ENCODE measurements at places on chromosomes 4 and X. TPM values are rescaled to one million over a fixed set of nuclear protein-coding genes. Genes with fewer than 3 reads are reported as not detected.

DNA sequence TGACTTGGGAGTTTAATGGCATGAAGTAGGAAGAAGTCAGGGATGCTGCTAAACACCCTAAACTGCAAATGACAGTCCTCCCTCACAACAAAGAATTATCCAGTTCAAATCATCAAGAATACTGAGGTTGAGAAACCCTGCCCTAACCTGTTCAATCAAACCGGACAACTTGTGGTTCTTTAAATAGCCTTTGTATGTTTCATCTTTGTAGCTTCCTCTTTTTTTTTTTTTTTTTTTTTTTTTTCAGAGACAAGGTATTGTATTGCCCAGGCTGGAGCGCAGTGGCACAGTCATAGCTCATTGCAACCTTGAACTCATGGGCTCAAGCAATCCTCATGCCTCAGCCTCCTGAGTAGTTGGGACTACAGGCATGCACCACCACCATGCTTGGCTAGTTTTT is 52.5 kb upstream of the TTC29 start:
- no peak overlapping the region for H3K27ac ChIP-seq
- no peaks in the 10 kb centered on the region for H3K27me3 ChIP-seq
- no peaks in the 10 kb centered on the region for H3K36me3 ChIP-seq
- no peaks in the 10 kb centered on the region for H3K4me1 ChIP-seq
- no peak overlapping the region for H3K4me3 ChIP-seq

DNA sequence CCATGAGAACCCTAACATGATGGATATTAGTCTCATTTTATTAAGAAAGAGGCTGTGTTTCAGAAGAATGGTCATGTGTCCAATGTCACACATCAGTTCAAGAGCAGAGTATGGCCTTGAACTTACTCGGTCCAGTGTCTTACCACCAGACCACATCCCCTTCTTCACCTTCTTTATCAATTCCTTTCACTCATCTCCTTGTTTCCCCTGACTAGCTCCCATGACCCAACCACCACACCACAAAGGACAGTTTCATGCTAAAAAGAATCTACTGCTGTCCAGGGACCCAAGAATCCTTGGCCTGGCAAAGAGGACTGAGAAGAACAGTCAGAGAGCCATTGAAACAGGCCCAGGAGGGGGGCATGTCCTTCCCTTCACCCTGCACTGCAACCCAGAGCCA is 33.6 kb upstream of the MSN start:
- no peaks in the 10 kb centered on the region for H3K27me3 ChIP-seq
- no peak overlapping the region for H3K27ac ChIP-seq
- H3K36me3 ChIP-seq = no peaks in the 10 kb centered on the region
- H3K4me3 ChIP-seq = no peak overlapping the region
- DNase-seq = no peak
- H3K4me1 ChIP-seq = peaks cover 4% of the 10 kb centered on the region

GRCh38 chr4:123994917-123995316 is 598.3 kb downstream of the SPRY1 start:
- H3K4me1 ChIP-seq = no peaks in the 10 kb centered on the region
- H3K27me3 ChIP-seq = no peaks in the 10 kb centered on the region
- no peaks in the 10 kb centered on the region for H3K36me3 ChIP-seq
- no peak overlapping the region for H3K4me3 ChIP-seq

DNA sequence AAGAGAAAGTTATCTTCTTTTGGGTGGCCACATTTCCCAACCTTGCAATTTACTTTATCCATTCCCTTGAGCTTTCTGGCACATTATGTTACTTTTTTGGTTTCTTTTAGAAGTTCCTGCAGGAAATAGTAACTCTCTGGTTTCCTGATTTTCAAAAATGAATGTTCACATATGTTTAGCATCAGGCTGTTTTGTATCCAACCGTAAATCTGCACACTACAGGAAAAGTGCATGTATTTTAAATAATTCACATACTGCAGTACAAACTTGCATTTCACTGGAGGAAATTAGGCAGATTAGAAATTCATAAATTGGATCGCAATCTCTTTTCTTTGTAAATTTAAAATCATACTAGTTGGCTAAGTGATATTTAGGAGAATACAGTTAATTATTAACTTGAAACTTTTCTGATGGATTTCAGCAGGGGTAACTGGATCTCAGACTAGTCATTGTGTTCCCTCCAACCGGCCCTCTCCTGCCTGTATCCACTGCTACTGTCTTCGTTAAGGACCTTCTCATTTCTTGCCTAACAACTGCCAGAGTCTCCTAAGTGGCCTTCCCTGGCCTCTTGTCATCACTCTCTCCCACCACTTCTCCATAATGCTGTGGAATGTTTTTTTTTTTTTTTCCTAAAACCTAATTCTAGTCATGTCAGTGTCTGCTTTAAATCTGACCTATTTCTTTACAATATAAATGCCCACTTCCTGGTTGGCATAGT is 137.2 kb downstream of the UNC5C start:
- H3K27ac ChIP-seq = no peak overlapping the region
- no peaks in the 10 kb centered on the region for H3K27me3 ChIP-seq
- H3K36me3 ChIP-seq = no peaks in the 10 kb centered on the region
- no peak overlapping the region for H3K4me3 ChIP-seq
- DNase-seq = no peak

- no peak overlapping the region for H3K4me3 ChIP-seq
- no peaks in the 10 kb centered on the region for H3K4me1 ChIP-seq
- H3K36me3 ChIP-seq = peaks cover 42% of the 10 kb centered on the region
- no peaks in the 10 kb centered on the region for H3K27me3 ChIP-seq
Observed at GRCh38 chr4:112652216-112652615, 15.3 kb downstream of the LARP7 start.

DNA sequence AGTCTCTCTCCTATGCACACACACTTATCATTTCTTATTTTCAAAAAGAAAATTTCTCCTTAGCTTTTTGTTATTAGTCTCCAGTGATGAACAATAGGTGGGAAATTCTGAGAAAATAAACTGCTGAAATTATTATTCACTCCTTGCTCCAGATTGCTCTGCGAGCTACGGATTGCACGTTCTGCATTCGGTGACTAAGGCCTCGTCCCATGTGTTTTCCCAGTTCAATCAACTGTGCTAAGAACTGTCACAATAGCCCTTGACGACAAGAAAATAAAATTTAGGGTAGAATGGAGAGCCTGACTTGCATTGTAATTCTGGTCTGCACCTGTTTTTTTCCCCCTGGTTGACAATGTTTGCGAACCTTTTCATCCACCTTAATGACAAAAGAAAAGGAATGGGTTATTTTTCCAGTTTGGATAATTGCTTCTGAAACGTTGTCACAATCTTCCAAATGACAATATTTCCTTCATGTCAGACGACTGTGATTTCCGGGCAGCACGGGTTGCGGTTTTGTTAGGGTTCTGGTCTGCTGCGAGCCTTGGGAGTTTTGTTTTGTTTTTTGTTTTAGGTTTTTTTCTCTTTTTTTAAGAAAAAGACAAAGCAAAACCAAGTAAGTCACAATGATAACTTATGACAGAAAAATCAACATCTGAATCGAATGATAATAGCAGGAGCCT is 124.5 kb upstream of the NOCT start:
- H3K4me3 ChIP-seq = no peak overlapping the region
- peaks cover 1% of the 10 kb centered on the region for H3K4me1 ChIP-seq
- H3K36me3 ChIP-seq = no peaks in the 10 kb centered on the region
- no peak overlapping the region for H3K27ac ChIP-seq

GRCh38 chr4:102809190-102809589 is 18.2 kb downstream of the UBE2D3 start:
- no peak overlapping the region for H3K27ac ChIP-seq
- H3K4me3 ChIP-seq = no peak overlapping the region
- no peak for DNase-seq
- peaks cover 4% of the 10 kb centered on the region for H3K4me1 ChIP-seq
- peaks cover 4% of the 10 kb centered on the region for H3K36me3 ChIP-seq

DNA sequence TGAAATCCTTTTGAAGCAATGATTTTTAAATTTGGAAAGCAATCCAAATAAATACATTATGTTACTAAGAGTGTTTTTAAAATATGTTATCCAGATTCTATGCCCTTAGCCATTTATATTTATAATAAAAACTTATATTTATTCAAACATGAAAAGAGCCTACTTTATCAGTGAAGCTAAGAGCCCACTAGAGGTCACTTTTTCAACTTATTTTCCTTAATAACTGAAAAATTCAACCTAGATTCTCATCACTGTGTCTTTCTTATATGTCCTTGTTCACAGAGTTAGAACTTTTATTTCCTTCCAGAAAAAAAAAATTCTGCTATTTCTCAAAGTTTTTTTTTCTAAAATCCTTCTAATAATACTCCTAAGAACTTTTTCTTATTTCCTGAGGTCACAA is 23.9 kb downstream of the PRDM8 start:
- peaks cover 23% of the 10 kb centered on the region for H3K27me3 ChIP-seq
- H3K4me3 ChIP-seq = no peak overlapping the region
- H3K4me1 ChIP-seq = no peaks in the 10 kb centered on the region
- H3K36me3 ChIP-seq = no peaks in the 10 kb centered on the region
- DNase-seq = no peak
- no peak overlapping the region for H3K27ac ChIP-seq

DNA sequence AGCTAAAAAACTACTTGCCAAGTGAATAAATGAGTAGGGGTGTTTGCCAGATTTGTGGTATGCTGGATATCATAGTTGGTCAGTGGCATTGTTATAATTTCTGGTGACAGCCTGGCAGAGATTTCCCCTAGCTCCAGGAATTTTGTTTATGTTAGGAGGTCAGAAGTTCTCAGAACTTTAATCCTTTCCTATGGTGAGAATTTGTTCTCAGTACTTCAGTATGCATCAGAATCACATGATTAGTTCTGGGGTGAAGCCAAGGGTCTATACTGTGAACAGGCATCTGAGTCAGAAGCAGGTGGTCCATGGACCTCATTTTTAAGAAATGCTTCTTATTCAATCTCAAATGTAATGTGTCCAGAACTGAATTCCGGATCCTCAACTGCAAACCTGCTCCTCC is 10.5 kb downstream of the RASSF6 start:
- H3K4me3 ChIP-seq = no peak overlapping the region
- no peak for DNase-seq
- H3K4me1 ChIP-seq = peaks cover 9% of the 10 kb centered on the region
- no peak overlapping the region for H3K27ac ChIP-seq
- H3K27me3 ChIP-seq = no peaks in the 10 kb centered on the region
- H3K36me3 ChIP-seq = no peaks in the 10 kb centered on the region

GRCh38 chr4:188106454-188106853 is 2.9 kb downstream of the TRIML2 start:
- no peak overlapping the region for H3K4me3 ChIP-seq
- no peaks in the 10 kb centered on the region for H3K36me3 ChIP-seq
- H3K4me1 ChIP-seq = no peaks in the 10 kb centered on the region
- no peak for DNase-seq
- no peaks in the 10 kb centered on the region for H3K27me3 ChIP-seq
- no peak overlapping the region for H3K27ac ChIP-seq

GRCh38 chr4:1027915-1028238 is 16.5 kb downstream of the FGFRL1 start:
- peak; percentile 53 for DNase-seq
- no peaks in the 10 kb centered on the region for H3K4me1 ChIP-seq
- H3K36me3 ChIP-seq = peaks cover 9% of the 10 kb centered on the region
- no peaks in the 10 kb centered on the region for H3K27me3 ChIP-seq

DNA sequence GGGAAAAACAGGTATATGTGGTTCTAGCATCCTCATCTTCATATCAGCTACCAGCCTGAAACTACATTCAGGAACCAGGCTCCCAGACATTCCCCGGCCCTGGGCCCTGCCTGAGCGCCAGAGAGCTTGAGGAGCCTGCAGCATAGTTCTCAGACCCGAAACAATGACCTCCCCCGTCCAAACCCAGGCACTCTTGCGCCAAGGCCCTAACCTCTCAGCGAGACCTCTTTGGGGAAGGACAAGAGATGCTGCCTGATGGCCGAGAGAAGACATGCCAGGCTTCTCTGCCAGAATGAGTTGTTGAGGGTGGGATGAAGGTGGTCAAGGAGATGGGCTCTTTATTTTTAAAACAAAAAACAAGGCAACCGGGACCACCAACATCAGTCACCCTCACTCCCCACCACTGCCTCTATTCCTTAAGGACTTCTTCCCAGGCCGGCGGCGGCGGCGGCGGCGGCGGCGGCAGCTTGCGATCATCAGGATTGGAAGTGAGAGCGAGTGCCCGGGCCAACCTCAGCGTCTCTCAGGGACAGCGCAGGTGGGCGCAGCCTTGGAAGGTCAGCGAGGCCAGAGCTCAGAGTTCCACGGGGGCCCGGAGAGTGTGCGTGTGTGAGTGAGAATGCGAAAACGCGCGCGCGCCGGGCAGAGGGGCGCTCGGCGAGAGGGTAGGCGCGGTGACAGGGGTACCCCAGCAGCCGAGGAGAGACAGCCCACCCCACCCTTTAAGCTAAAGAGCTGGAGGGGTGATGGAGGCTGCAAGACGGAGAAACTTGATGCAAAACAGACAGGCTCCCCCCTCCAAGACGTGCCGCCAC is 601 bp downstream of the INPP4B start:
- no peaks in the 10 kb centered on the region for H3K36me3 ChIP-seq
- peaks cover 21% of the 10 kb centered on the region for H3K27me3 ChIP-seq
- H3K27ac ChIP-seq = peak overlapping the region; percentile 89
- peak; percentile 47 for DNase-seq
- peak overlapping the region; percentile 61 for H3K4me3 ChIP-seq

DNA sequence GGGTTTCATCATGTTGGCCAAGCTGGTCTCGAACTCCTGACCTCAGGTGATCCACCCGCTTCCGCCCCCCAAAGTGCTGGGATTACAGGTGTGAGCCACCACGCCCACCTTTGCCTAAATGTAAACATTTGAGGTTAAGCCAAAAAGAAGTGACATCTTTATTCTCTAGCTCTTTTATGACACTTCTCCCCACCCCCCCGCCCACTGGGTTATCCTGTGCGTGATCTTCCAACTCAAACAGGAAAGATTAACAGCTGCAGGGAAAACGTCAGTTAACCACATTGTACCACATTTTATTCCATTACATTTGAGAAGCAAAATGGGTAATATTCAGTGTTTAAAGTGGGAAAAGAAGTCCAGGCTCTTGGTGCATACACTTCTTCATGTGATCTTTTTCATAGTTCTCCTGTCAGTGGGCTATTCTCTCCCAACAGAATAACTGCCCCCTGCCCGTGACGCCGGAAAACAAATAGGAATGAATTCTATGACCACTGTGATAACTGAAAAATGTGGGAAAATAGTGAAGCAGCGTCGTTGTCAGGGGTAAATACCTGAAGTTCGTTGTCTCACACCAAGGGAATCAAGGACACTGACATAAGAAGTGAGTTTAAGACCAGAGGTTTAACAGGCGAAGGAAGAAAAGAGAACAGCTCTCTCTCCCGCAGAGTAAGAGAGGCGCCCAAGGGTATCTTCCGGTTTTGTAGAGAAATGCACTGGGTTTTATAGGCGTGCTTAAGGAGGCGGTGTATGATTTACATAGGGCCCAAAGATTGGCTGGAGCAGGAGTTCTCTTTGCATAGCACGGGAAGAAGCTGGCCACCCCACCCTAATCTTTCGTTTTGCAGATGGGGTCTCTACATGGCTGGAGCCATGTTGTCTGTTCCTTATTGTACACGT is 9.7 kb upstream of the SRD5A3 start:
- no peak overlapping the region for H3K4me3 ChIP-seq
- no peak overlapping the region for H3K27ac ChIP-seq
- no peaks in the 10 kb centered on the region for H3K27me3 ChIP-seq
- no peaks in the 10 kb centered on the region for H3K4me1 ChIP-seq
- no peak for DNase-seq
- no peaks in the 10 kb centered on the region for H3K36me3 ChIP-seq

ZNF157 gene
- polyA plus RNA-seq = 0.10 TPM

CDS1 gene
- polyA plus RNA-seq = 10.7 TPM

DCLK2 gene
- 1.8 TPM for polyA plus RNA-seq

MTNR1A gene
- not detected for polyA plus RNA-seq

LINC00632 gene
- polyA plus RNA-seq = 8.5 TPM

TMSB15A gene
- polyA plus RNA-seq = 1.5 TPM

Data from lung (tissue), 17 donors.